ENCODE measurements at places on chromosomes 5 and 9.

DNA sequence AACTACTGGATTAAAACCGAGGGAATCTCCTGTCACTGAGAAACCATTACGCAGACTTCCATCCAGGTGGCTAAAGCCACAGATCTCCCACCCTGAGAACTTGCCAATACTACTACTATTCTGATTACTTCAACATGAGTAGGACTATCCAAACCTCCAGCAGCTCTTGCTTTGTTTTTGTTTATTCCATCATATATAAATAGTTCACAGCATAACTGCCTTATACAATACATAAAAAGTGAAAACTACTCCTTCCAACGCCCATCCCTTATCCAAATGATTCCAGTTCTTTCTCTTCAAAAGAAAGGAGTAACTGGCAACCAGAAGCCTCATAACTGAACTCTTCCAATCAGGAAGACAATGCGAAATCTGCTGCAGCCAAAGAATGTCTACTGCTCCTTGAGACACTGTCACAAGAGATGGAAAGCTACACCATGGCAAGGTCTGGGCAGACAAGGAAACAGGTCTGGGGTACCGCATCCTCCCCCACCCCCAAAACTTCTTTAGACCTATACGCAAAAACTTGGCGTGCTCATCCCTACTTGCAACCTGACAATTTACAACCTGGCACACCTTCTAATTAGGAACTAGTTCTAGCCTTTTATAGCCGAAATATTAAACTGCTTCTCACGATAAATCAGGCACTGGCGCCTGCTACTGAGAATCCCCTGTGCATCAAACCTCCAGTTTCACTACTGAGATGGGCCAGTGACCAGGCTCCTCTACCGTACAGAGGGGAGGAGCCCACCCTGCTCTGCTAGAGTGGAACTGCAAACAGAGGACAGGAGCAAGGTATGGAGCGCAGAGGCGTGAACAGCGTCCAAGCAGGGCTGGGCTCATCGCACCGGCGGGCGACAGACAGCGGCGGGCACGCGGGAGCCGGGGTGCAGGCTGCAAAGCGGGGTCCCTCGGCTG, 986 bp downstream of the PLPP1 start:
- DNase-seq = peak; percentile 33

- DNase-seq = no peak
Measured at GRCh38 chr5:74051076-74051475, 425.1 kb downstream of the ARHGEF28 start.

GRCh38 chr5:58974601-58975000, 391.7 kb downstream of the RAB3C start:
- no peak for DNase-seq

- no peak for DNase-seq
Measured at GRCh38 chr5:69188811-69189161, 597 bp upstream of the CENPH start.

DNA sequence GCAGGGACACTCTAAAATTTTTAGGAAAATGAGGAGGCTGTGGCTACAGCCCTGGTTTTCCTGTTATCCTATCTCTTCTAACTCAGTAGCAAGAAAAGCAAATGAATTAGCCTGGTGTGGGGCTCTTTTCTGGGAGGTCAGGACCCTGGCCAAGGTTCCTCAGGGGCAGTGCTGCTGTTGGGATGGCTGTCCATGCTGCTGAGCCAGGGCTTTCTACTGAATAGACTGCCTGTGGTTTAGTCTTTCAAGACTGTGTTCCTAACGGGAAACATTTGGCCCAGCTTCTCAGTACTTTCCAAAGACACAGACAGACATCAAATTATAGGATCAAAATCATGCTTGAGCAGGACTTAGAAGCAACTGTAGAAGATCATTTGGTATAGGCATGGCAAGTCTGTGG, 18.1 kb downstream of the TNC start:
- DNase-seq = no peak

DNA sequence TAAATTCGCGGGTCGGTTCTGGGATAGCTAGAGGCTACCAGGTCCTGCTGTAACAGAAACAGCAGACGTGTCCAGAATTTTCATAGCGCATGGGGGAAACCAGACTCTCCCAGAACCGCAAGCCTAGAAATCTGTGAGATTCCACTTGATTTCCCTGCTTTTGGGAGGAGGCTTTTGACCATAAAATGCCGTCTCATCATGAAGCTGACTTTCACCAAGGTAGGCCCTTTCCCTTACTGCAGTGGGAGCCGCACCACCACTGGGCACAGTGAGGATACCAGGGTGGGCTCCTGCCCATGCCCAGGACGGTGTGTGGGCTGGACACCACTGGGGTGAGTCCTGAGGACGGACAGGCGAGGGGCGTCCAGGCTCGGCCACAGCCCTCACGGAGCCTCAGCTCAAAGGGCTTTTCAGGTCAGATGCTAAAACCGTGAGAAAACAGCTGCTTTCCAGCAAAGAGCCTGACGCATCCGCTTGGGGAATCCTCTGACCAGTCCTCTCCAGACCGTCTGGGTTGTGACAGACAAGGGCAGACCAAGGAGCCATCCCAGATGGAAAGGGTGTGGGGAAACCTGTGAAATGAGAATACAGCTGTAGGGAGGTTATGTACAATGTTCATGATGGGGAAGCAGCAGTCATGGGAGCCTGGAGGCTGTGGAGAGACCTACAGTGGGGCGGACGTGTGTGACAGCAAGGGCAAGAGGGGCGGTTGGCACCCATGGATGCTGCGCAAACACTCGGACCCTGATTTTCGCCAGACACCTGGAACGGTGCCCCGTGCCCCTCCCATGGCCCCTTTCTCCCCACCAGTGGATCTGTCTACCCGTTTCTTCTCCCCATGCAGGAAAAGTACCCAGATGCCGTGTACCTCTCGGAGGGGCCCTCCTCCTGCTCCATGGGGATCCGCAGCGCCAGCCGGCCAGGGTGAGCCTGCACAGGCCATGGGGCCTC, 59.2 kb downstream of the IPPK start:
- DNase-seq = no peak

- DNase-seq = no peak
Measured at GRCh38 chr5:95884017-95884325, 61.4 kb upstream of the GLRX start.

DNA sequence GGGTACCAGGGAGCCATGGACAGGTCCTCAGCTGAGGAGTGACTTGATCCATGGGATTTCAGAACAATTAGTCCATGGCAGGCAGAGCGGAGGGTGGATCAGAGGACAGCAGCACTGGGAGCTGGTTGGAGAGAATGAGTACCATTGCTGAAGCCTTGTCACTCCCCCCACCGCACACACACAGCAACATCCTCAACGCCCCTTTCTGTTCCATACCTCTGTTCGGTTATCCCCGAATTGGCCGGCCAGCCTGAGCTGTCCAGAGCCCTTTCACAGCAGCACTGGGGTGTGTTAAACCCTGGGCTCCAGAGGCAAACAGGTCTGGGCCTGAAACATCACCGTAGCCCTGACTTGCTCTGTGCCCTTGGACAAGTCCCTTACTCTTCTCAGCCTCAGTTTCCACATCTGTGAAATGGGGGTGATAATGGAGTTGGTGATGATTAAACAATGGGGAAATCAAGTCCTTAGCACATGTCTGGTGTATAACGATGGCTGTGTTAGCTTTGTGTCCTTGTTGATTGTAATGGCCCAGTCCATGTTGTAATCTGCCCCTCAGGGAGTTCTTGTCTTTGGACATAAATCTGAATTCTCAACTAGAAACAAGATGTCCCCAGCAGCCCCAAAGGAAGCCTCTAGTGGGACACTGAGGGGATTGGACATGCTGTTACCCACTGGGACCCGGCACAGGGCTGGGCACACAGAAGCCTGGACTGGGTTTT, 16.9 kb downstream of the GSN start:
- no peak for DNase-seq

DNA sequence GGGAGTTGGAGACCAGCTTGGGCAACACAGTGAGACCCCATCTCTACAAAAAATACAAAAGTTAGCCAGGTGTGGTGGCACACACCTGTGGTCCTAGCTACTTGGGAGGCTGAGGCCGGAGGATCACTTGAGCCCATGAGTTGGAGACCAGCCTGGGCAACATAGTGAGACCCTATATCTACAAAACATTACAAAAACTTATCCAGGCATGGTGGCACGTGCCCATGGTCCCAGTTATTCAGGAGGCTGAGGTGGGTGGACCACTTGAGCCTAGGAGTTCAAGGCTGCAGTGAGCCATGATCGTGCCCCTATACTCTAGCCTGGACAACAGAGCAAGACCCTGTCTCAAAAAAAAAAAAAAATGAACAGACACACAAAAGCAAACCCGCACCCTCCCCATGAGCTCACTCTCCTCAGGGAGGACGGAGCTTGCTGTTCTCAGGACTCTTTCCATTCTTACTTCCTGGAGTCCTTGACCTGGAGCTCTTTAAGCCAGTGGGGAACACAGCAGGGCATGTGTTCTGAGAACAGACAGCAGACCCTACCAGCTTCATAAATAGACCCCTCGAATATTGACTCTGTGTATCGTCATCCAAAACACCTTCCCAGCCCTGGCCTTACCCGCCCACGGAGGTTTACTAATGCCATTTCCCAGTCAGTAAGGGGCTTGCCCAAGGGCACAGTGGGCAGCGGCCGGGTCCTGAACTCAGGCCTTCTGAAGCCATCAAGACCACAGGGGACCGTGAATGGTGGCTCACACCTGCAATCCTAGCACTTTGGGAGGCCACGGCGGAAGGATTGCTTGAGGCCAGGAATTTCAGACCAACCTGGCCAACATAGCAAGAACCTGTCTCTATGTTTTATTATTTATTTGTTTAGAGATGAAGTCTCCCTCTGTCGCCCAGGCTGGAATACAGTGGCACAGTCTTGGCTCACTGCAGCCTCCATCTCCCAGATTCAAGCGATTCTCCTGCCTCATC, 11.1 kb downstream of the PTGES2 start:
- DNase-seq = no peak

DNA sequence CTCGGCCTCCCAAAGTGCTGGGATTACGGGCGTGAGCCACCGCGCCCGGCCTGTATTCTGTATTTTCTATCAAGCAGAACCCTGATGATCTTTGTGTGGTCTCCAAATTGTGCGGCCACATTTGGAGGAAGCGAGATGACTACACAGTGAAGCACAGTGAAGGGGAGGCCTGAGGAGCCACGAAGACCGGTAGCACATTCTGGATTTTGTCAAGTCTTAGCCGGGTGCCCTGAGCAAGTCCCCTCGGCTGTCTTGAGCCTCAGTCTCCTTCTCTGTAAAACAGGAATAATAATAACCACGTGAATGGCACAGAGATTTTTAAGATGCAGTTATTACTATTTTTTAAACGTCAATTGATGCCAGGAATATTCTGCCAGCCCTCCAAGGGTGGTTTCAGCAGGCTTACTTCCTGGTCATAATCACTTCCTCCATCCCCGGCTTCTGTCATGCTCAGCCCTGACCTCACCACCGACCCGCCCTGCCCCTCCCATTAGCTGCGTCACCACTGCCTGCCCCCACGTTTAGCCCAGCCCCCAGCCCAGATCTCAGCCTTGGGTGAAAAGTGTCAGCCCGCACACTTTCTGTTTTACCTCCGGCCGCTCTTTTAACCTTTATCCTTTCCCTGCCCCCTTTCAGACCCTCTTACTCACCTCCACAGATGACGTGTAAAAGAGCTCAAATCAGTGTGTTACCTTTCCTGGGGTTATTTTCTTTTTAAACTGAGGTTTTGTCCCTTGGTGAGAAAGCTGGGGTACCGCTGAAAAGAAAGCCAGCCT, 27.0 kb upstream of the ERGIC1 start:
- DNase-seq = no peak

- DNase-seq = no peak
Measured at GRCh38 chr5:107372723-107373450, 297.9 kb downstream of the EFNA5 start.

DNA sequence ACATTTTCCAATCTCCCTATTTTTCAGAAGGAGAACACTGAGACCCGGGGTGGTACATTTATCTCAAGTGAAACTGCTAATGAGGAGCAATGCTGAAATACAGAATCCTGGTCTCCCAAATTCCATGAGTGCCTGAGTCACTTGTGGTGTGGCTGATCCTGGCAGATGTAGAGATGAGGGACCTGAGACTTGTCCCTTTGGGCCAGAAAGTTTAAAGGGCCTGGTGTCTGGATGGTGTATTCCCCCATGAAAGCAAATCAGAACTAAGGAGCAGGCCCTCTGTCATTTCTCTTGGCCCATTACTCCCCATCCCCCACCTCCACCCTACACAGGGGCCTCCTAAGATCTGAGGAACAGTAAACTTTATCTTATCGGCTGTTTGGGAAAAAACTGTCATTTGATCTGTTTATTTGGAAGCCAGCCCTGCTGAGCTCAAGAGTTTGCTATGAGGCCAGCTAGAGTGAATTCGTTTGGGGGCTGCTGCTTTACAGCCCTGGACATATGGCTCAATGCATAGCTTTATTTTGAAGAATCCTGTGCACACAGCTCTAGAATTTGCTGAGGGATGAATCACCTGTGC, 140.3 kb downstream of the LHFPL2 start:
- no peak for DNase-seq

DNA sequence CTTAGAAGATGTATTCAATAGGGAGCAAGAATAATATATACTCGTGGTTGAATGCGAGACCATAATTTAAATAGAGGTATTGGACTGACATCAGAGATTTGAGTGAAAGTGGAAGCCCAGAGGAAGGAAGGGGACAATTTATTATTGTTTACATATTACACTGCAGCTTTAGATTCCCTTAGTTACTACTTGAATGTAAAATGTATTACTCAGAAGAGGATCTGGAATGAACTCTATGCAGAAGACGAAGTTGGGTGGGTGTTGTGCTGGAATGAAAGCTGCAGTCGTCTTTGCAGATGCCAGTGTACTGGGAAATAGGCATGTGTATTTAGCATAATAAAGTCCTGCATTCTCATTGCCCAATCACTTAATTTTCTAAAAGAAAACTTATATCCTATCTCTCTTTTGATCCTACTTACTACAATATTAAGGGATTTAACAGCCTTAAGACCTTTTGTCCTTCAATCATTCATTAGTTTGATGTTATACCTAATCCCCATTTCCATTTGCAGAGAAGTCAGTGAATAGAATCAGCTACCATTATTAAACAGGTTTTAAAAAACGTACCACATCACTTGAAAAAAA, 570.7 kb upstream of the WWC1 start:
- DNase-seq = no peak

GRCh38 chr5:56608217-56608925, 207.0 kb upstream of the MAP3K1 start:
- DNase-seq = no peak

DNA sequence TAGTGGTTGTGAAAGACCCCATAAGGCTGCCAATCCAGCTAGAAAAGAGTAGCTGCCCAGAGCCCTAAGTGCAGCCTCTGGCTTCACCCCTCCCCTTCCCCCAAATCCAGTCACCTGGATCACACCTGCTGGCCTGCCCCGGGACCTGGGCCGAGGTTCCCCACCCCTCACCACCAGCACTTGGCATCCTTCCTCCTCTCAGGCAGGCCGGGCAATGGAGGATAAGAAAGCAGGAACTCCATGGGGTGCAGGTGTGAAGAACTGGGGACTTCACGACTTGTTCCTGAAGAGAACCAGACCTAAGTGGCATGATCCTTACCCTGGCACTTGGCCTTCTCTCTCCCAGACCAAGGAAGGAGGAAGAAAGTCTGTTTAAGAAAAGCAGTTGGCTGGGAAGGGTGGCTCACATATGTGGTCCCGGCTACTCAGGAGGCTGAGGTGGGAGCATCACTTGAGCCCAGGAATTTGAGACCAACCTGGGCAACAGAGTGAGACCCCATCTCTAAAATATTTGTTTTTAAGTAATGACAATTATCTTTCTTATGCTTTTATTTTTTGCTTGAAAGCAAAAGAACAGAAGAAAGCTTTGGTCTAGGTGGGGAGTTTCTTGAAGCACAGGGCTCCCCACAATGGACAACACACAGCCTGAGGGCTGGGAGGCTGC, 131.1 kb downstream of the PAX5 start:
- no peak for DNase-seq

GRCh38 chr5:142861011-142861410, 90.8 kb downstream of the ARHGAP26 start:
- no peak for DNase-seq

GRCh38 chr9:130242270-130243014, 23.1 kb upstream of the HMCN2 start:
- DNase-seq = no peak

Measured in NCI-H1092 treated with DMSO at 0.1 percent for 48 hours (cell line).